Stimulated activated CD8-positive, alpha-beta memory T cell treated with anti-CD3 and anti-CD28 coated beads, Interleukin-2, amount 100 ng/mL, for 1 hour (primary cell): ENCODE measurements at places on chromosomes 6 and 20.

DNA sequence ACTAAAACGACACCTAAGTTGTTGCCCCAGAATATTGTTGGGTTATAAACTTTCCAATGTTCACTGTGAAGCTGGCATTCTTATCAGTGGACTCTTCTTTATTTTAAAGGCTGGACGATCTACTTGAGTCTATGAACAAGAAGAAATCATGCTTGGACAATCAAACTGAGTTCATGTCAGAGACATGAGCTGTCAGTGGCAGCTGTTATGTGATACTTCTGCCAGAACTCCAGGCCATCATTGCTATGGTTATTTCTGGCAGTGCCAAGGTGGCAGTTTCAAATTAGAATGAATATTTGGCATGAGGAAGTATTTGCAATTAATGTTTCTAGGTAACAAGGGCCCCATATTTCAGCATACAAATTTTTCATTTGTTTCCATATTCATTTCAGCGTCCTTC is 417.3 kb downstream of the LMBRD1 start:
- DNase-seq: no peak

DNA sequence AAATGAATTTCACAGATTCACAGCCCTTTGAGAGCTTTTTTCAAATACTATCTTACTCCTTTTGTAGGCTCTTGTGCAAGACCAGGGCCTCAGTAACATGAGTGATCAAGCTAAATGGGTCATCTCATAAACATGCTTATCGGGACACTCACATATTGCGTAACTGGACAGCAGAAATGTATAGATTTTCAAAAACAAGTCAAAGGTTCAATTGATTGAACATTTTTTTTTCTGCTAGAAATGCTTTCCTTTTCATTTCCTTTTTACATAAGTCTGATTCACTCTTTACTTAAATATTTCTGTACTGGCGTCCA is 8.7 kb upstream of the SALL4 start:
- DNase-seq: no peak

DNA sequence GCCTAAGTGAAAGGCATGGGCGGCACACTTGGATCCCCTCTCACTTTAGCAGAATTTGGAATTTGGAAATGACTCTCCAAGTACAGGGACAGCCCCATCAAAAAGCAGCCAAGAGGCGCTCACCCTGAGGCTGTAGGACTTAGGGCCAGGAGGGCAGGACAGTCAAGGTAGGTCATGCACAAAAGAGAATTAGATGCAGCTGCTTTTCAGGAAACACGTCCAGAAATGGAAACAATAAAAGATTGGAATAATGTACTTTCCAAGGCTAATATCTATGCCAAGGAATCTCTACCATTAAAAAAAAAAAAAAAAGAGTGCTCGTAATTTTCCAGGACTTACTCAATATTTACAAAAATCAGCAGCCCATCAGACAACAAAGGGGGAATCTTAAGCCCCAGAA is 19.9 kb downstream of the PREP start:
- no peak for DNase-seq

DNA sequence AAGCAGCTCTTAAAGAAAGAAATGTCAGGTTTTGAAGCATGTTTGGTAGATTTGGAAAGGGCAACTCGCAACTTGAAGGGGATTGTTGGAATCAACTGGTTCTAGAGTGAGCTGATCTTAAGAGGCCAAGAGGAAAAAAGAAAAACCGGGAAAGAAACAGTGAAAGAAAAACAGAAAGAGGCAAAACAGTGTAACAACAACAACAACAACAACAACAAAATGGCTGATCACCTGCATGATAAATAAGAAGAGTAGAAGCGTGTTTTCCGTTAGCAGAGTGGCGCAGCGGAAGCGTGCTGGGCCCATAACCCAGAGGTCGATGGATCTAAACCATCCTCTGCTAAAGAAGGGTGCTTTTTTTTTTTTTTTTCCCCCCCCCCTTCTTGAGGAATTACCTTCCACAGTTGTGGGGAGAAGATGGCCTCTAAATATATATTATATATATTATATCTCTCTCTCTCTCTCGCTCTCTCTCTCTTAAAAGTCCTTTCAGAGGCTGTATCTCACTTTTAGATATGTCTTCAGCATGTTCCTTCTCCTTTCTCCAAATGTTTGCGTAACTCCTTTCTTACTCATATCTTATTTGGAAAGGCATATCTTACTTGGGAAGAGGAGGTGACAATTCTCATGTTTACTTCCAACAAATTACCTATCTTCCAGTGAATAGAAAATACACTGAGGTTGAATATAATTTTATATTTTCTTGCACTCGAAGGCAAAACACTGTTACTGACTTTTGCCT is 134.4 kb downstream of the OR2B2 start:
- DNase-seq: no peak

DNA sequence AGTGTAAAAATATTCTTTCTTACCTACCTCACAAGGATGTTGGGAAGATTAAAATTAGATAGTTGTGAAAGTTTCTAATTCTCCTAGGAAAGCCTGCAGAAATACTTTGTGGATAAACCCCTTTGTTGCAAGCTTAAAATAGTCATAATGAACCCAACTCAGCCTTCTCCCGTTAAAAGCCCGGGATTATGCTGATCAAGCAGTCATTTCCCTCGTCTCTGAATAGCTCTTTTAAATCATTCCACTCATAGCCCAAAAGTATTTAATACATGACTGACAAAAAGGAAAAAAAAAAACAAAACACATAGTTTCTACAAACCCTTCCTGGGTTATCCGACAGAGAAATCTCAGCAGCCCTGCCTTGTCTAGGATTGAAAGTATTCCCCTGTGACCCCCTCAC is 10.9 kb upstream of the METTL24 start:
- no peak for DNase-seq

DNA sequence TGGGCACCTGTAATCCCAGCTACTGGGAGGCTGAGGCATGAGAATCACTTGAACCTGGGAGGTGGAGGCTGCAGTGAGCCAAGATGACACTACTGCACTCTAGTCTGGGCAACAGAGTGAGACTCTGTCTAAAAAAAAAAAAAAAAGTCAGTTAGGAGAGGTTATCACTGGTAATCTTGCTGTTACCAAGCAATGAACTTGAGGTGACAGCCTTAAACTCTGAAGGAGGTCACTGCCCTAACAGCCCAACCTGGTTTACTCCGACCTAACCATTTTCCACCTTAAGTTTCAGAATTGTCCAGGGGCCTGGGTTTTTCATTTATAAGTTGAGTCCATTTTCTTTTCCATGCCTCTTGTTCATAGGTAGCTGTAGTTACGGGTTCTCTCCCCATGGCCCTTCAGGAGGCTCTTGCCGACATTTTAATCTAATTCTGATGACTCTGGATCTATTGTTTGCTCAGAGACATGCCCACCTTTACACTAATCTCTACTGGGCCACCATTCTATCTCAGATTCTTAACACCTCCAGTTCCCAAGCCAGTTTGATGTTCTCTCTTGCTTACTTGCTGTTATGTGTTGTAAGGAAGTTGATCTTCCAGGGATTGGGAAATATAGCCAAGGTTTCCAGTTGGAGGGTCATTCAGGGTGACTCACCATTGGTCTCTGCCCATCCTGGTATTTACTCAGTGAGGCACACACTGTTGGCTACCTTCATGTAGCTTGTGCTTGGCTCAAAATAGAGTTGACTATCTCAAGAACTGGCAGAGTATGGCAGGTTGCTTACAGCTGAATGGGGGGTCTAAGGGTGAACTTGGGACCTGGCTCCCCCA is 29.1 kb downstream of the SHLD1 start:
- DNase-seq: no peak

DNA sequence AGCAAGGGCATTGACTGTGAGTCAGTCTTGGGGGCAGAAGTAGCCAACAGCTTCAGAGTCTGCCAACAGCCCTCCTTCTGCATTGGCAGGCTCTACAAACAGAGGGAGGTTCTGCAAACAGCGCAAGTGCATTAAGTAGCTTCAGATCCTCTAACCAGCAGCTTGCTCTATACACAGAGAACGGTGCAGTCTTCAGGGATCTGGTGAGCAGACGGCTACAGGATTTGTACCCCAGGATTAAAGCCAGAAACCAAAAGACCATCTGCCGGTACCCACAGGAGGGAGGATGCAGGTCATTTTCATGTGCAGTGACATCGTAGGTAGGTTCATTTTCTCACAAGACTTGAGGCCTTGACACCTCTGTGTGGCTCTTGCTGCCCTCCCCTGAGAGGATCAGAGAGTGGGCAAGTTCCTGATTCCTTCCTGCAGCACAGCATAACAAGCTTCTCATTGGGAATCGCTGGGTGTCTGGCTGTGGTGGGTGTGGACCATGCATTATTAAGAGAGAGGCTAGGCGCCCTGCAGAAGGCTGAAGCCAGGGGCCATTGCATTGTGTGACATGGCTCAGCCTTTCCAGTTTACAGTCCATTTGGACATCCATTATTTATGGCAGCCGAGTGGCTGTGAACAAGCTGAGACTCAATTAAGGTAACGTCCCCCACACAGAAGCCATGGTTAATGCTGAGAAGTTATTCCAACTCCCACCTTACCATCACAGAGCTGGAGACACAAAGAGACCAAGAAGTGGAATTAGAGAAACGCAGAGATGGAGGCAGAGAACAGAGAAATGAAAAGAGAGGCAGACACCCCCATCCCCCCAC is 250.0 kb downstream of the LRFN2 start:
- DNase-seq: no peak

GRCh38 chr6:157454762-157455714 is 74.0 kb downstream of the ZDHHC14 start:
- DNase-seq: no peak

DNA sequence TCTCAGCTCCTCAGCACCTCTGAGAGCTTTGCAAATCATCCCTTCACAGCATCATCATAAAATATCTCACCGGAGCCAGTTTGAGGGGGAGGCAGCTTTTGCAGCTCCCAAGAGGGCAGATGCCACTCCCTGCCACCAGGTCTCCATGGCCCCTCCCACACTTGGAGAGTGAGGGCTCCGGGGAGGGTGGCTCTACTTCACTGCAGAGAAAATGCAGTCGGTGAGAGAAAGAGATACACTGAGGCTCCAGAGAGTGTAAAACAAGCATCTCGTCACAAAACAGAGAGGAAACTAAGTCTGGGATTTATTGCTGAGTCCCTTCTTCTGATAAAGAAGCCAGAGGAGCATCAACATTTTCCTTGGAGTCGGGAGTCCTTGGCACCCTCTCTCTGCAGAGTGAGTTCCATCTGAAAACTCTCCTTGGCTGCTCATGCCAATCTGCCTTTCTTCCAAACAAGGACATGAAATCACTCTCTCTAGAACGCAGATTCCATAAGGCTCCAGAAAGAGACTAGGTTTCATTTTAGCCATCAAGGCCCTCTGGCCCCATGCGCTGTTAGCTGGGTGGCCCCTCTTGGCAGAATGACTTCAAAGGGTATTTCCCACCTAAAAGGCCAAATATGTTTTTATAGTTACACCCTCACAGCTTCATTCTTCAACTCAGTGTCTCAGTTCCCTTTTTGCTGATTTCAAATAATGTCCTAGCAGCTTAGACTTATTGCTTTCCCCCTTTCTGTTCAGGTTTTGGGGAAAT is 70.6 kb upstream of the F13A1 start:
- DNase-seq: no peak

DNA sequence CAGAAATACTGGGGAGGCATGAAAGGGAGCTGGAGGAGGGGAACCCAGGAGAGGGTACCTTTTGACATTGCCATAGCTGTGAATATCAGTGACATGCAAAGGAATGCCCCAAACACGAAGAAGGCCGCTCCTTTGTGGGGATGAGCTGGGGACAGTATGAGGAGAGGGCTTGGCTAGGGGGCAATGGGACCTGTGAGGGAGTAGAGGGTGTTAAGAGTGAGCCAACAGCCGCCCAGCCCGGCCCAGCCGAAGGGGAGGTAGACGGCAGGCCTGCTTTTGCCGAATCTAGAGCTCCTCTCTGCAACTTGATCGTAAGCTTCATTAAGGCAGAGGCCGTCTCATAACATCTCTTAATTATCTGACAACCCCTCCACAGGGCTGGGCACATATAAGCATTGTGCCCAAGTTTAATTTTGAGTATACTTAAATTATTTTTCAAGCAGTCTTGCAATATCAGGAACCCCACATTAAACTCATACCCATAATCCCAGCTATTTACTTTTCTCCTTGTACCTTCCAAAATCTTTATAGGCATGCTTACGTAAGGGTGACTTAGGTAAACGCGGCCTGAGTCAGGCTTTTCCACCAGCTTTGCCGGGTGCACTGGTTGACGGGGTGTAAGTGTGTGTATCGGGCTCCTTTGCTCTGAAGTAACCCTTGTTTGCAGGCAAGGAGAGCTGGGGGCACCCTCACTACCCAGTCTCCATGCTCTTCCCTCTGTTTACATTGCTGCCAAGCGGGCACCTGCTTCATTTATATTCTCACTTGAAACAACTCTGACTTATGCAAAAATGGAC is 24.9 kb upstream of the VEGFA start:
- no peak for DNase-seq
